RWPE2 (cell line): ENCODE measurements at places on chromosomes 1 and 21.
A peak's percentile ranks its signal among the peaks of the same experiment; 100 is the strongest.

DNA sequence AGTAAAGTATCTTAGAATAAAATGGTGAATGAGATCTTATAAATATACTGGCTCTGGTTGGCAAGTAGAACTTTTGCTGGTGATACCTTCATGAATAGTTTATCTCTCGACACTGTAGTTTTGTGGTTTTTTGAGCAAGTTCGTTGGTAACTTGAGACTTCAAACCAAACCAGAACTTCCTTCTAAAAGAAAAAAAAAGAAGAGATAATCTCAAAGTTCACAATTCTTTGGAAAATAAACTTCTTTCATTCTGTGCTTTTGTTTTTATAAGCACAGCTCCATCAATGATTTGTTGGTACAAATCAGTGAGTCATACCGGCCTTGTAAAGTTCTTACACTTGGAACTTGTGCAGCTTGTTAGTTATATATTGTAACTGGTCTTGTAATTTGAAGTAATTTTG is 2.3 kb downstream of the HIPK1 start:
- no peak for DNase-seq

GRCh38 chr1:11693024-11693590 is 1.6 kb downstream of the DRAXIN start:
- no peak for DNase-seq

DNA sequence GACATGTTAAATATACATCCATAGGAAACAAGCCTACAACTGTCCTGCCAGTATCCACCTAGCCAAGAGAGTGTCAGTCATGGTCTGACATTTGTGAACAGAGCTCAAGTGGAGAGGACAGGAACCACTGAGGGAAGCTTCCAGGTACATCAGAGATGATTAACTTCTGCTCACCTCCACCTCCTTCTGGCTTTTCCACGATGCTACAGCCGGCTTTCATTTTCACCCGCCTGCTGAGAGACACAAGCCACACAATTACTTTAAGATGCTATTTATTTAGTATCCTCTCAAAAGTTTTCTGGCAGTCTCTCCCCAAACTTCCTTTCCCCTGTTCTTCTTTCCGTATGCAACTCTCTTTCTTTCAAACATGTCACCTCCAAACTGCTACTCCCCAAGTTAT is 2.1 kb downstream of the ETV3 start:
- DNase-seq, result no peak

DNA sequence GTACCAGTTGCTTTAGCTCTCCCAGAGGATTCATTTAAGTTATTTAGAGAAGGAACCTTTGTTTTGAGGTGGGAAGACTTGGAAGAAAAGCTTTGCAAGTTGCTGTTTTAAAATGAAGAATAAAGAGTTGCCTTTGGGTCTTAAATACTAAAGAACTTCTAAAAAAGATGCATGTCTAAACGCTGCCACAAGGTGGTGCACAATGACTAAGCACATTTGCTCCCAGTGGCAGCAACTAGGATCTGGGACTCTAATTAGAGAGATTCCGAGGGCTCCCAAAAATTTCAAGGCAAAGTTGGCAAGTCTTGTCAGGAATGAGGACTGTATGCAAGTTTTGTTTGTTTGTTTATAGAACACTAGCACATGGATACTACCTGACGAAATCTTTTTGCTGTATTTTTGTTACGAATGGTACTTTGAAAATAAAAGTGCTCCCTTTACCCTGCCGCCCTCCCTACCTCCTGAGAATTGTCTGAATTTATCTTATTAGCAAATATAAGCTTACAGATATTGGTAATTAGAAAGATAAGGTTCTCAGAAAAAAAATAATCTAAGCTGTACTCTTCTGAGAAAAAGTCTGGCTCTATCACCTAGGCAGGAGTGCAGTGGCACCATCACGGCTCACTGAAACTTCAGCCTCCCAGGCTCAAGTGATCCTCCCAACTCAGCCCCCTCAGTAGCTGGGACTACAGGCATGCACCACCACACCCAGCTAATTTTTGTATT is 121.8 kb downstream of the HFM1 start:
- DNase-seq, result no peak

GRCh38 chr1:145707183-145707867 is at the start of gene PDZK1:
Gene PDZK1, minus strand, starts transcription at chr1:145707368. Its CDS starts 19,347 bp downstream, at chr1:145688021.
- no peak for DNase-seq

- no peak for DNase-seq
These were observed 240.3 kb downstream of the VAV3 start for GRCh38 chr1:107724648-107725047.

GRCh38 chr1:106925750-106926149 is 130.7 kb upstream of the PRMT6 start:
- no peak for DNase-seq

- DNase-seq, result no peak
These were observed 42.9 kb downstream of the EPHB2 start for GRCh38 chr1:22753481-22753971.

GRCh38 chr1:113178522-113178921 is 105.5 kb downstream of the LRIG2 start:
- no peak for DNase-seq

GRCh38 chr1:229203030-229203751 is 67.7 kb upstream of the RAB4A start:
- DNase-seq, result no peak

DNA sequence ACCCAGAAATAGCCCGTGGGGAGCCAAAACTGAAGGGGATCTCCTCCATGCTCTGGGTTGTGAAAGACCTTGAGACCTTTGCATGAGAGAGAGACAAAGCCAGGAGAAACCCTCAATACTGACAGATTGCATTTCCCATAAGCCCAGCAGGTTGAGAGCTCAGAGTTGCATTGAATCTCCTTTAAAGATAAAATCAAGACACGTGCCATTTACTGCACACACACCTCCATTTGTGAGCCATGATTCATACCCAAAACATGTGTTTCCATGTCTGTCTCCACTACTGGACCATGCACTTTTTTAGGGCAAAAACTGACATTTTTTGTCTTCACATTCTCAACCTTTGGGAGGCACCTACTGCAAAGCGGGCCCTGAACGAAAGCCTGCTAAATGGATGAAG is 144.0 kb upstream of the NRIP1 start:
- DNase-seq, result no peak

GRCh38 chr21:34888569-34889319 is 160.4 kb downstream of the RUNX1 start:
- peak; percentile 96 for DNase-seq

- DNase-seq, result no peak
These were observed 22.0 kb upstream of the PRDM15 start for GRCh38 chr21:41901099-41901498.

DNA sequence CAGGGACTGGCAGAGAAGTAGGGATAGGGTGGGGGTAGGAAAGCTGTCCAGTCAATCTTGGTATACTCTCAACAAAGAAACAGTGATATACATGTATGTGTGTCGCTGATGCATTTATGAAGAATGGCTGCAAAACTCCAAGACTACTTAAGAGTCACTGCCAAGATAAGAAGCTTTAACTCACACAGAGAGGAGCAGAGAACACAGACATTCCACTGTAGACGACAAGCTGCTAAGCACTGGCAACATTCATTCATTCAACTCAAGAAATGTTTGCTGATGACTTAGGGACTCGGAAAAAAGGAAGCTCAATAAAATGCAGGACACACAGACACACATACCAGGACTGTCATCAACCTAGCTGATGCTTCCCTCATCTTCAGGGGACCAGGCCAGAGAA is 5.5 kb downstream of the CTNNBIP1 start:
- DNase-seq, result no peak
